T-helper 22 cell (primary cell): ENCODE measurements at places on chromosomes 5 and 9.

GRCh38 chr9:110029429-110029955 is 178.5 kb downstream of the C9orf152 start:
- DNase-seq = no peak

DNA sequence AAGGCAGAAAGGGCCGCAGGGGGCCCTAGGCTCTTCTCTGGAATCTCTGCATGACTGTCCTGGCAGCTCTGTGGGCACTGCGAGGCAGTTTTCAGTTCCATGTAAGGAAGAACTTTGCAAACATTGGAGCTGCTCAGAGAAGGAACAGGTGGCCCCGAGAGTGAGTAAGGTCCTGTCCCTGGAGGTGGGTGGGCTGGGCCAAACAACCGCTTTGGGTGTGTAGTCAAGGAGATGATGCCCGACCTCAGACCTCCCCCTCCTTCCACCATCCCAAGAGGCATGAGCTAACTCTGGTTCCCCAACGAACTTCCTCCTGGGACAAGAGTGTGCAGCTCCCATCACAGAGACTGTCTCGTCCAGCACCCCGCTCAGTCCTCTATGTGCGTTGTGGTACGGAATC is 20.5 kb downstream of the CSF1R start:
- no peak for DNase-seq

DNA sequence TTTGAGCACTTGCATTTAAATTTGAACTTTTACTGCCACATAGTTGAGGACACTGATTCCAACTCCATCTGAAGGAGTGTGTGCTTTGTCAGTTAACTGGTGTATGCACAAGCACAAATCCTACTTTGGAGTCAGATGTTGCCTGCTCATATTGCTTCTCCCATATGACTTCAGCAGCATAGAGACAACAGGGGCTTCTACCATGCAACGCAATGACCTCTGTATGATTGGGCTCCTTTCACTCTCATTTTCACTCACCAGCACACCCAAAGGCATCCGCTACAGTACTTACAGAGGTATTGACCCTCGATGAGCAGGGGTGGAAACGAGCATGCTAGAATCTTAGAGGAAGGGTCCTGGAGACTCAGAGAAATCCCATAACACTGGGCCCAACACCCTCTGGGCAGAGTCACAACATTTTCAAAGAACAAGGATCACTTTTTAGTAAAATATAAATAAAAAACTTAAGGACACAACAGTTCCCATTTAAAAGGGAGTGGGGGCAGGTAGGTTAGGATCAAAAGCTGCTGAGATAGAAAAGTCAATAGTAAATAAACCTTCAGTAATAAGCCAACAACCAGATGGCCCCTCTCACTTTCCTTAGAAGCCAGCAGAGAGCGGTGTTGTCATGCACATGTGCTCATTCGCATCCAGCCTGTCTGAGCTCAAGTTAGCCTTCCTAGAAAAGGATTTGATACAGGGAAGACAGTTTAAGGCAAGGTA is 203.8 kb downstream of the SNCAIP start:
- DNase-seq = no peak

GRCh38 chr5:67290655-67291054 is 94.1 kb upstream of the CD180 start:
- DNase-seq = no peak

- no peak for DNase-seq
Measured at GRCh38 chr5:89110916-89111646, 228.1 kb upstream of the MEF2C start.

DNA sequence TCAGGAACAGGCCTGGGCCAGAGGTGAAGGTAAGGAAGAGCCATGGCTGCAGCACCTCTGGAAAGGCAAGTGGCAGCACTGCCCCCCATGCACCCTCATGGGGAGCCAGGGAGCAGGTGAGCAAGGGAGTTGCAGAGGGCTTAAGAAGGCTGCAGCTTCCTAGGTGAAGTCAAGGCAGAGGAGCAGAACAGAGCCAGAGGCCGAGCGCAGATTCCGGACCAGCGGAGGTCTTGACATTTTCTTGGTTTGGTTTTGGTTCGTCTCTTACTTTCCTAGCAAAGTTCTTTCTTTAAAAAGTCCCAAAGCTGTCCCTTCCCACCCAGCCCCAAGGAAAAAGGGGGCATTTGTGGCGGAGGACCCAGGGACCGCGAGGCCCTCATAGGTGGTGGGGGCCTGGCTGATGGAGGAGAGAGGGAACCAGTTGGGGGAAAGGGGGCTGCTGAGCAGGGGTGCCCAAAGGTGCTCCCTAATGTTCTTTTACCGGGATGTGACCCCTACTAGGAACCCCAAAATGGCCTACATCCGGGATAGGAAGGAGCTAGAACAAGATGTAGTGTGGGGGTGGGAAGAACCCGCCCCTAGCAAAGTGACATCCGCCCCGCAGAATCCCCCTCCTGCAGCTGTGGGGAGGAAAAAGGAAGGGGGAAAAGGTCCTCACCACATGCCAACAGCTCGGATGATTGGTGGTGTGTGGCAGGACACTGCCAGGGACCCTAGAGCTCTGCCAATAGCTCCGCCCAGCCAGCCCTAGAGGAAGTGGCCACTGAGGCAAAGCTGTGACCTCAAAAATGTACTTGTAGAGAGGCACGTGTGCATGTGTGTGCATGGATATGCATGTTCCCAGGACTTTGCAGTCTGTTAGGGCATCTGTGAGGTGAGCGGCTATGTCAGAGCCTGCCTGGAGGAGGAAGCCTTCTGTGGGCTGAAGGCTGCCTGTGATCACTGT is 914 bp upstream of the CD72 start:
- DNase-seq = no peak

DNA sequence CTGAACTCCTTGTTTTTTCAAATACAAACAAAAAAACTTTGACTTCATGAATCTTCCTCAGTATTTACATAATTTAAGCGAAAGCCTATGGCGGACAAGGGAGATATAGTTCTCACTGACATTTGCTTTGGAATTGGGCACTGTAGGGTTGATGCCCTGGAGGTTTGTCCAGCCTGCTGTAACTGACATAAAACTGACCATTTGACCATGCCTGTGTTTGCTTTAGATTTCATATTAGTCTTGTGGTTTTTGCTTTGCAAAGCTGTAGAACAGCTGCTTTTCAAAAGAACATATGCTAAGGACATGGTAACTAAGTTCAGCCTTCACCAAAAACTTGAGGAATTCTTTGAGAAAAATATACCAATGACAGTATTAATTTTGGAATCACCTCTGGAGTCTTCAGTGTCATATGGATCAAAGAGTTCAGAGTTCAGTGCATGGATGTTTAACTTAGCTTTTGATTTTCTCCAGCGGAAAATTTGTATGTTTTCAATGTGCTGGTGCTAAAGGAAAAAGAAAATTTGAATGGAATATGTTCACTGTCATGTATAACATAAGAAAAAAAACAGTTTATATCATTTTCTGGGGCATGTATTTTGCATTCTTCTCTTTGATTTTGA is 1013.1 kb downstream of the NR2F1-AS1 start:
- DNase-seq = no peak

DNA sequence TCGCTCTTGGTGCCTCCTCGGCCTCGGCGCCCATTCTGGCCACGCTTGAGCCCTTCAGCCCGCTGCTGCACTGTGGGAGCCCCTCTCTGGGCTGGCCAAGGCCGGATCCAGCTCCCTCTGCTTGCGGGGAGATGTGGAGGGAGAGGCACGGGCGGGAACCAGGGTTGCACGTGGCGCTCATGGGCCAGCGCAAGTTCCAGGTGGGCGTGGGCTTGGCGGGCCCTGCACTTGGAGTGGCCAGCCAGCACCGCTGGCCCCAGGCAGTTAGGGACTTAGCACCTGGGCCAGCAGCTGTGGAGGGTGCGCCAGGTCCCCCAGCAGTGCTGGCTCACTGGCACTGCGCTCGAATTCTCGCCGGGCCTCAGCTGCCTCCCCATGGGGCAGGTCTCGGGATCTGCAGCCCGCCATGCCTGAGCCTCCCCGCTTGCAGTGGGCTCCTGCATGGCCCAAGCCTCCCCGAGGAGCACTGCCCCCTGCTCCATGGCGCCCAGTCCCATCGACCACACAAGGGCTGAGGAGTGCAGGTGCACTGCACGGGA is 106.4 kb downstream of the SMC2 start:
- DNase-seq = no peak

GRCh38 chr9:34961574-34962490 is 3.7 kb downstream of the PHF24 start:
- no peak for DNase-seq

- no peak for DNase-seq
Measured at GRCh38 chr5:11128021-11128420, 367.0 kb upstream of the DAP start.

DNA sequence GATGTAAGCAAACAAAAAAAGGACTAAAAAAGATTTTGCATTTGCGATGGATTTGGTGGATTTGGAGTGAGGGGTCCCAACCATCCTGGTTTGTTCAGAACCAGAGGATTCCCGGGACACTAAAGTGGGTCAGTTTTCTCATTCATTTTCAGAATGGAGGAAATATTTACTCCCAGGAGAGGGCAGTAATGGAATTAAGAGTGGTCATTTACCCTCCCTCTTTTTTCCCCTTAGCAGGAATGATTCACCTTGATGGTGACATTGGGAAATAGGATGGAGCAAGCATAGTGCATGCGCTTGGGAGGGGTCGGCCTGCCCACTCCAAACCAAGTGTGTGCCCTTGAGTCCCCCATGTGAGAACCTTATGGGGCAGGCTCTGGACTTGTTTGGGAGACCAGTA is 164.2 kb upstream of the PUM3 start:
- DNase-seq = no peak

GRCh38 chr9:127154390-127155191 is 32.2 kb upstream of the ANGPTL2 start:
- DNase-seq = no peak

GRCh38 chr9:87513161-87513560 is 15.5 kb downstream of the DAPK1 start:
- DNase-seq = no peak

- DNase-seq = no peak
Measured at GRCh38 chr5:130871346-130872086, 293.5 kb downstream of the HINT1 start.

- DNase-seq = no peak
Measured at GRCh38 chr5:81739291-81739690, 11.6 kb downstream of the SSBP2 start.

DNA sequence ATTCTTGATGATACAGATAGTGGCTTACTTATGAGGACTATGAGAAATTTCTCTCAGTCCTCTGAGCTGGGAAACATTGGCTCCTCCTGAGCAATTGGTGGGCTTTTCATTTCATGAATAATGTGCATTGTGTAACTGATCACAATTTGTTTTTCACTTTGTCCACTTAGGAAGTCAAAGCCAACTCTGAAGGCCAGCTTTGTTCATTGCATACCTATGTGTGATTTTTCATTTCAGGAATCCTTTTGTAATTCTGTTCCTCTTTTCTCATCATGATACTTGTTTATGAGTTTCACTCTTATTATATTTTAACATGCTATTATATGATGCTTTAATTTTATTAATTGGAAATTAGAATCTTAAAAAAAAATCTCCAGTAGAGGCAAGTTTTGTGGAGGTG is 483.0 kb downstream of the EBF1 start:
- no peak for DNase-seq

DNA sequence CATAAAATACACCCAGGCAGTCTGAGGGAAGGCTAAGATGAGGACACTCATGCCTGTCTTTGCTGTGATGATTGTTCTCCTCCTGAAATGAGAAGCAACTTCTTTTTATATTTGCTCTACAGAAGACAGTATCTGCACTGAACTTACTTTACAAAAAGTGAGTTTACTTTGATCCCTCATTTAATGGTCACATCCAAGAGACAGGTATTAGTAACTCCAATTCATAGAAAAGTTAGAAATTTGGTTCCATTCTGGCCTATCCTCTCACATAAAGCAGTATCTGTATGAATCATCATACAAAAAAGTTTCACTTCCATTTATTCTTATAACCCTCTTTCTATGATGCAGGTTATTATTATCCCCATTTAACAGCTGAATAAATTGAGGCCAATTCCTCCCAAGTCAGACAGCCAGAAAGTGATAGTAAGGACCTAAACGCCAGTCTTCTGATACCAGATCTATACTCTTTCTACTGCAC is 15.2 kb downstream of the TSTD2 start:
- DNase-seq = no peak

- no peak for DNase-seq
Measured at GRCh38 chr5:77321793-77322394, 111.4 kb downstream of the PDE8B start.

- no peak for DNase-seq
Measured at GRCh38 chr9:5909976-5910375, 19.3 kb downstream of the MLANA start.

DNA sequence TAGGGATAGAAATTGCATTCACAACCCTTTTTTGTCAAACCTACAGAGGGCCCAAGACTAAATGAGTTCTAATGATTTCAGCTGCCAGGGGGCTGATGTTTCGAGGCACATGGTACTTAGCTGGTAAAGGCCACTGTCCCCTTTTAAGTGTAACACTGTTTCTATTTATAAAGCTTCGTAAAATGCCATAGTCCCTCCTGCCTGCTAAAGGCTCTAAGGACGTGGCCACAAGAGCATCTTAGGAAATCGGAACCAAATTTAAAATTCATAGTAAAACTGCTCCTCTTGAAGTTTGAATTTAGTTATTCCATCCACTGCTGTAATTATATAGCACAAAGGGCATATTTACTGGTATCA is 170.3 kb upstream of the WWC1 start:
- no peak for DNase-seq

- DNase-seq = no peak
Measured at GRCh38 chr5:155270725-155271124, 257.2 kb downstream of the KIF4B start.
